ENCODE measurements at places on chromosomes 16 and 17.
A peak's percentile ranks its signal among the peaks of the same experiment; 100 is the strongest.

DNA sequence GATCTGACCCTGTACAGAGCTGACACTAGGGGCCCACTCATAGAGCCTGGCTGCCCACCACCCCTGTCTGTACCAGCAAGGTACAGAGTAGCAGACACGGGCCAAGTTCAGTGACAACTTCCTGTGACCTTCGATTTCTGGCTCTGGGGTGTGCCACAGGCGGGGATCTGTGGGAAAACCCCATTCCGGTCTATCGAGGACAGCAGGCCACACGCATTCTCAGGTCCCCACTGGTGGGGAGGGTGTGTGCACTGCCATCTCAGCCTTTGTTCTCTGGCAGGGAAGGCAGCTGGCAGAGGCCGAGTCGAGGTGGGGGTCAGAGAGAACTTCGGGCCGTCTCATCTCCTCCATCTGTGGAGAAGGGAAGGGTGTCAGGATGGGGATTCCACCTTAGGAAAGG is 10.0 kb downstream of the NLE1 start:
- no peak for DNase-seq

DNA sequence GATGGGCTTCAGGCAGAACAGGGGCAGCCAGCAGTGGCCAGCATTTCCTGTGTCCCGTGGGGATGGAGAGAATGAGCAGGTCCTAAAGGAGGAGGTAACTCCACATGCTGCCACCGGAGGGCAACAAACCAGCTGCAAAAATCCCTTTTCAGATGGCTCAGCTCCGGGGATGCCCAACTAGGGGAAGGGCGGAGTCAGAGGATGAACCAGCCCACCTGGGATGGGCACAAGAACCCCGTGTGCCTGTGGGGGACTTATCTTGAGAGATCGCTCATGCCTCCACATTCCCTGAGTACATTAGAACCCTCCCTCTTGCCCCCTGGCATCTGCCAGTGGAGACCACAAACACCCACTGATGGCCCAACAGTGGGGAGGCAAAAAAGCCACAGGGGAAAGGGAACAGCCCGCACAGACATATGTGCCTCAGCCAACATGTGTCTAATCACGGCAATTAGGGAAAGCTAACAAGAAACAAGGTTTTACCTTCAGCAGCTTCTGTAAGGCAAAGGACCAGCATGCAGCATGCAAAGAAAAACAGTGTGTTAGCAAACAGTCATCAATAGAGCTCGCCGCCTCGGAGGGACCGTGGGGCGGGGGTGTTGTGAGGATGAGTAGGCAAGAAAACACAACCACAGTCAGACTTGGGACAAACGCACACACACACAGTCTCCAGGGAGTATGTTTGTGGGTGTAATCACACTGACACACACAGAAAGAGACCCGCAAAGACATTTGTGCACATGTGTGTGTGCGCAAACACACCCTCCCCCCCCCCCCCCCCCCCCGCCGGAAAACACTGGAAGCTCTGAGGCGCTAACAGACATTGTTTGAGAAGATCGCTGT is 64.0 kb downstream of the MYO18A start:
- DNase-seq, result no peak

- no peak for DNase-seq
Observed at GRCh38 chr17:10757067-10757466, 27.2 kb upstream of the TMEM220 start.

GRCh38 chr16:7382521-7382920 is 49.9 kb downstream of the RBFOX1 start:
- no peak for DNase-seq

- DNase-seq, result no peak
Observed at GRCh38 chr16:492211-492875, 35.2 kb upstream of the CAPN15 start.

DNA sequence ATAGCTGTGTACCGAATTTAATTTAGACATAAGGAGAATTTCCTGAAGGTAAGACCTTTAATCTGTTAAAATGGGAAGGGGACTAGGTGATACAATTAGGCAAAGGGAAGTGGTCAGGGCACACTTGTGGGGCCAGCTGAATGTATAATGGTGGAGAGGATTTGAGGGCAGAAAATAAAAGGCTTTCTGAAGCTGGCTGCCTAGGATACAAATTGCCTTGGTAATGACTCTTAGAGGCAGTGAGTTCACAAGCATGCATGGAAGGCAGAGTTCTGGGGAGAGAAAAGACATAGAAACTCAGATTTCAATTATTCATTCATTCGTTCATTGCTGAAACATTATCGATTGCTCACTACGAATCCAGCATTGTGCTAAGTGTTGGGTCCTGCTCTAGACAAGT is 12.4 kb upstream of the NFAT5 start:
- DNase-seq, result no peak

- DNase-seq, result no peak
Observed at GRCh38 chr17:66843627-66844026, 8.7 kb downstream of the CACNG5 start.

DNA sequence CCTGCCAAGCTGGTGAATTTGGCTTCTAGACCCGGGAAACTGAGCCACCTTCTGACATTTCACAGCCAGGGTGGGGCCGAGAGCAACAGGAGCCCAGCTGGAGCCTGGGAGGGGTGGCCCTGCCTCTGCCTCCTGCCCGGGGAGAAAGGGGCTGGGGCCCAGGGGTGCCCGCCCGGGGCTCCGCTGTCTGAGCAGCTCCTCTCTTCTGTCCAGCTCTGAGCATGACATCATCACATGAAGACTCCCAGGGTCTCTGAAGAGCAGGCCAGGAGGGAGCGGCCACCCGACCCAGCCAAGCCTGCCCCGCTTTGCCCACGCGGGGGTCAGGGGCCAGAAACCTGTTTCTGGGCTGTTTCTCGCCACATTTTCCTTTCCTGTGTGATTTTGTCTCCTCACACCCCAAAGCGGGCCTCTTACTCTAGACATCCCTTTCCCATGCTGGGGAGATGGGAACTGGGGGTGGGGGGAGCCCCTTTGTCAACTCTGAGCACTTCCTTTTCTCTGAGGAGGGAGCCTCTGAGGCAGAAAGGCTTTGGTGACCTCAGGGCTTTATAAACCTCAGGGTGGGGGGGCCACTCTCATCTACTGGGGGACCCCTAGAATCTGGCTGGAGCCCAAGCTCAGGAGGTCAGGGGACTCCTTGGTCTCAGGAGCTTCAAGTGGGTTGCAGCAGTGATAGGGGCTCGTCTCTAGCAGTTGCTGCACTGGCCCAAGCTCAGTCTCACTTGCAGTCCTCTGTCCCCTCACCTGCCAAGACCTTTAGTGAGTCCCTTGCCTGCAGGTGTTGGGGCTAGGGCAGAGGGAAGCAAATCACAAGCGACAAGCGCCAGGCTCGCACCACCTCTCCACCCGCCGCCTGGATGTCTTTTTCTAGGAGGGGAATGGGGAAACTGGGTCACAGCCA is 7.6 kb downstream of the UBALD2 start:
- DNase-seq, result peak; percentile 68

- no peak for DNase-seq
Observed at GRCh38 chr17:65936013-65936412, 255.9 kb downstream of the CEP112 start.

DNA sequence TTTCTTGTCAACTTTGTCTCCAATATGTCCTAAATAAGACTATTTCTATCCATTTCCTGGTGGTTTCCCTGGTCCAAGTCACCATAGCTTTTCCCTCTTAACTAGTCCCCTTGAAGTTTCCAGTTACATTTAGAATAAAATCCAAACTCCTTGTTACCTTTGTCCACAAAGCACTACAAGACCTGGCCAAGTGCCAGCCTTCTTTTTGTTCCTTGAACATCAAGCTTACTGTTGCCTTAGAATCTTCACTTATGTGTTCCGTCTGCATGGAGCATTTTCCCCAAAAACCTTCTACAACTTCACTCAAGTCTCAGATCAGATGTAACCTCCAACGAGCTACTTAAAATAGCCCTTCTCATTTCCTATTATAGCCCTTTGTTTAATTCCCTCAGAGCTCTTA is 101.4 kb downstream of the ITFG1 start:
- DNase-seq, result no peak

DNA sequence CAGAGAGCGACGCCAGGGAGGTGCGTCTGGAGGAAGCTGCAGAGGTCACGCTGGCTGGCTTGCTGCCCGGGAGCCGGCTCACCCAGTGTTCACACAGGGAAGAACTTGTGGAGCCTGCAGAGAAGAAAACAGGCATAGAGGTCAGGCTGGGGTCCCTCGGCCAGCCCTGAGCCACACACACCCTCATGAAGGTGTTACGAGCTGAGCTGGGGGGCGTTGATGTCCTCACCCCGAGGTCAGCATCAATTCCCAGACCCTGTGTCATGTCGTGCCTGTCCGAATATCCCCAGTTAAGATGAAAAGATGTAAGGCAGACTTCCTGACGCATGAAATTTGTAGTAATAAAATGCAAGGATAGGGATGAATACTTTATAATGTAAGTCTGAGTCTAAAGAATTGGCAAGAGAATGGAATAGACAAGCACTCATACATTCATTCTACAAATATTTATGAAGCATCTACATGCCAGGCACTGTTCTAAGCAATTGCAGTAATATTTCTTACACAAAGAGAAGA is 77.1 kb downstream of the USP31 start:
- peak; percentile 92 for DNase-seq

DNA sequence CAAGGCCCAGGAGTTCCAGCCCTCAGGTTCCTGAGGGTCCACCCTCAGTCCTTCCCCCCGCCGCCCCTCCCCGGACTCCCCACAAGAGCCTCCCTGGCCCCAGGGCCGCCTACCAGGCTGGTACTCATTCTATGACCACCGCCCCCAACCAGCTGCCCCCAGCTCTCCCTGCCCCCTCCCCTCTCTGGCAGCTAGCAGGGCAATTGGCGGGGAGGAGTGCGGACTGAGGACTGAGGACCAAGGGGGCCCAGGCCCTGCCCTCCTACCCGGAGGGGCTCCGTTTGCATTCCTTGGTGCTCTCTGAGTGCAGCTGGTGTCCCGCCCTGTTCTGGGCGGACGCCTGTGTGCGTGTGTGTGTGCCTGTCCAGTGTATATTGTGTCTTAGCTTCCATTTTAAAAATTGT is 19.1 kb downstream of the UNC13D start:
- DNase-seq, result no peak

DNA sequence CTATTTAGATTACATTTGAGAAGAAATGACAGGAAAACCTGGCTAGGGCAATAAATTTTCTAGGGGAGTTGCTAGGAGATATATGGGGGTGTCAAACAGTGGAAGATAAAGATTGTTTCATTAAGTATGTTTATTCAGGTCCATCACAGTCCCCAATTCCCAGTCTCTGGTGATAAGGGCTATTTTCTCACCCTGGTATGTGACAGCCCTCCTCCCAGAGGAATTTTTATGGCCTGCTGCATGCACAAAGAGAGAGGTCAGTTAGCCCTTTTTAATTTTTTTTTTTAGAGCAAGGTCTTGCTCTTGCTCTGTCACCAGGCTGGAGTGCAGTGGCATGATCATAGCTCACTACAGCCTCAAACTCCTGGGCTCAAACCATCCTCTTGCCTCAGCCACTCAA is 53.6 kb upstream of the ATF7IP2 start:
- DNase-seq, result no peak

- DNase-seq, result no peak
Observed at GRCh38 chr16:62408760-62409159, 372.5 kb upstream of the CDH8 start.

DNA sequence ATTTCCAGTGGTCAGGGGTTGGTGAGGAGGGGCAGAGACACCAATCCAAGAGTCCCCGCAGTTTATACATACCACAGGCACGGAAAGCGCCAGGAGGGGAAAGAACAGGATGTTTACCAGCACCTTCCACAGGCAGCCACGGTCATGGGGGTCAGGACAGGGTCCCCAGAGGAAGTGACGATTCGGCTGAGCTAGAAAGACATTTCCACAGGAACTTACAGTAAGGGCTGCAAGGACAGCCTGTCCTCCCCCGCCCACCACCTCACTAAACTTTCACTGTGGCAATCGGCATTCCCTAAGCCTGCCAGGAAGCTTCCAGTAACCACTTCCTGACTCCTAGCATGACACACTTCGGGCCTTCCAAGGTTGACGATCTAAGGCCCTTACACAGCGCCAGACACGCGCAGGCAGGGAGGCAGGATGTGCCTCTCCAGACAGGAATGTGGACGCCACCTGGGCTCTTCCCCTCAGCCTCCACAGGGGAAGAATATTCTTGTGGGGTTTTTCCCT is 1.2 kb upstream of the MT2A start:
- DNase-seq, result peak; percentile 85

- DNase-seq, result no peak
Observed at GRCh38 chr16:19232988-19233387, 52.5 kb upstream of the CLEC19A start.

- no peak for DNase-seq
Observed at GRCh38 chr17:8015957-8016631, 13.7 kb downstream of the GUCY2D start.

DNA sequence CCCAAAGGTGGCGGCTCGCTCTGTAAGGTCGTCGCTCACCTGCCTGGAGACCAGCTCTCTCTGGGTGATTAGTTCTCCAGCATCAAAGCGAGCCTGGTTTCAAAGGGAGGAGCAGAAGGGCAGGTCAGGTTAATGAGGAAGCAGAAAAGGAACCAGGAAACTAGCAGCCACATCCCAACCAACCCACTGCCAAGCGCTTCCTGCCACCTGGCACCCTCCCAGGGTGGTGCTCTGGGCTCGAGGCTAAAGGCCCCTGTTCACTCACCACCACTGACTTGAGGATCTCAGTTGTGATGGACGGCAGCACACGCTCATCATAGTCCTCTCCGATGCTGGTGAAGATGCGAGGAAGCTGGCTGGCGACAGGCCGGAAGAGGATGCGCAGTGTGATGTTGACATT is 5.6 kb downstream of the PHB1 start:
- DNase-seq, result no peak

DNA sequence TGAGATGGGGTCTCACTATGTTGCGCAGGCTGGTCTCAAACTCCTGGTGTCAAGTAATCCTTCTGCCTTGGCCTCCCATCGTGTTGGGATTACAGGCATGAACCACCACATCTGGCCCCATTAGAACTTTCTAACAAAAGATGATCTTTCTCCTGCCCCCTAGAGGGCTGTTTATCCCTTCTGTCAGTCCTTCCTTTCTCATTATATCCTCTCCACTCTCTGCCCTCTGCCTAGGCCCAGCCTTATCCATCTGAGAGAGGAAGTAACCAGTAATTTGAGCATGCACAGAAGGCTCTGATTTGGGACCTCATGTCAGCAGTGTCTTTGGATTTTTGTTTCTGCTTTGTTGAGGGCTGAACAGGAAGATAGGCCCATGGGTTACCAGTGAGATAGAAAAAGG is 4.4 kb upstream of the DHX40 start:
- DNase-seq, result no peak

GRCh38 chr16:10196999-10197398 is 14.8 kb upstream of the GRIN2A start:
- DNase-seq, result no peak

- DNase-seq, result no peak
Observed at GRCh38 chr17:72863526-72864211, 228.8 kb downstream of the SLC39A11 start.
